Stimulated activated CD4-positive, alpha-beta T cell treated with anti-CD3 and anti-CD28 coated beads, Interleukin-1b, Interleukin-23, amount 100 ng/mL, for 1 hour (primary cell): ENCODE measurements at places on chromosomes 7 and 10.
A peak's percentile ranks its signal among the peaks of the same experiment; 100 is the strongest.

DNA sequence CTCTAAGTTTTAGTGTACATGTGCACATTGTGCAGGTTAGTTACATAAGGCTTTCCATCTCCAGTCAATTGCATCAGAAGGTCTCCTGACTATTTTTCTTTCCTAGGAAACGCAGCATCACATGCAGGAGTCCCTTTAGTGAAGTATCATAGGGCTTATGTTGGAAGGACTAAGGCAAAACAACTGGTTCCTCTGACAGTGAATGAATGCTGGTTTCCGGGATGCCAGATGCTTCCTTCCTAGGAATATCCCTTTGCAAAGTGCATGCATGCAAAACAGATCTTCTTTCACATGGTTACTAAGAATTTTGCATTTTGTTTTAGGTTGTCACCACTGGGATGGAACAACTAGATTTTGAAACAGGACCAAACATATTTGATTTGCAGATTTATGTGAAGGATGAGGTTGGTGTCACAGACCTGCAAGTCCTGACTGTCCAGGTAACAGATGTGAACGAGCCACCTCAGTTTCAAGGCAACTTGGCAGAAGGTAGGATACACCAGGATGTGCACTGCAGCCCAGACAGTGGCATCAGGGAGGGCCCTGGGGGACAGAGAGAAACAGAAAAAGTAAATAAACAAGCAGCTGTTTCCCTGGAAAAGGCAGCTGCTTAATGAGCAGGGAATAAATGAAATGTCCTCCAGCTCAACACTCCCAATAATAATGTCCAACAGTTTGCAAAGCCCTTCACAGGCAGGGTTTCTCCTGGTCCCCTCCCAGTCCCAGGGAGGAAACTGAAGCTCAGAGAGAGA lies 17.8 kb downstream of the CDHR3 start:
- DNase-seq: no peak

DNA sequence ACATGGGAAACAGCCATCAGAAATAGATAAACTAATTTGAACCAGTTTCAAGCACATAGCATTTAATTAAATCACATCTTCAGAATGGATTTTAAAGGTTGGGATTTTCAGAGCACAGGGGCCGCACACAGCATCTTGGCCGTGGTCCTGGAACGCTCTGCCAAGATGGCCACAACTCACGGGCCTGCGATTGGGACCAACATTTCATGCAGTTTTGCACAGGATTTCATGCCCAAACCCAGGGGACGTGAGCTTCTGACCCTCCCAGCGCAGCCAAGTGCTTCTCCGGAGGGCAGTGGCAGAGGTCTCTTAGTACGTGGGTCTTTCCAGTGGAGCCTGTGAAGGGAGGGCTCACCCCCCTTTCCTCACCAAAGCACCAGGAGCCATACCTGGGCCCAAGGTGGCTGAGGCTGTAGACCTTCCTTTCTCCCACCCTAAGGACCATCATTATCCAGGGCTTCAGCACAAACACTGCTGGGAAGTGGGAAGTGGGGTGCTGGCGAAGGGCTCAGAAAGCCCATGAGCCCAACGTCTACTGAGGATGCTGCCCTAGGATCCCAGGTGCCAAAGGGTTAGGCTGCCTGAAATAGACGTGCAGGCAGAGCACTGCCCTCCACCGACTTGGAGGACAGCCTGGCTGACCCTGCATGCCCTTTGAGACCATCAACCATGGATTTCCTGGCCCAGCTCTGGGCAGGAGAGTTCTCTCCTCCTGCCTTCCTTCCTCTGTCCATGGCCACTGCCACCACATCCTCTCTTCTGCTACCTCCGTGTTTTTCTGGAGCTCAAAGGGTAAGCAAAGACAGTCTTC lies 611.2 kb upstream of the MGMT start:
- no peak for DNase-seq

- no peak for DNase-seq
Measured at GRCh38 chr10:28644647-28645046, 32.7 kb upstream of the BAMBI start.

DNA sequence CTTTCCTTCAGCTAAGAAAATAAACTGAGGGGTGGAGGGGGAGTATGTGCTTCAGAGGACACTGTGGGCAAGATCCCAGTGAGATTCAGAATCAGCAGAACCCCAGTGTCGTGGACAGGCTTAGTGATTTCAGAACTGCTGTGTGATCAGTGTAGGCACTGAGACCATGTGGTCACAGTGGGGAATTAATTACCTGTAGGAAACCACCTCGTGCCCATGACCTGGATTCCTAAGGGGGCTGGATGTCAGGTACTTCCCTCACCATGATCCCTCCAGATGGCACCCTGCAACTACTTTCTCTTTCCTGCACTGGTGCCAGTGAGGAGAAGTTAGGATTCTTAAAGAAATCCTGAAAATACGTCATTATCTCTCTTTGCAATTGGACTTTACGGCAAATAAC lies 64.4 kb downstream of the HBP1 start:
- DNase-seq: no peak

DNA sequence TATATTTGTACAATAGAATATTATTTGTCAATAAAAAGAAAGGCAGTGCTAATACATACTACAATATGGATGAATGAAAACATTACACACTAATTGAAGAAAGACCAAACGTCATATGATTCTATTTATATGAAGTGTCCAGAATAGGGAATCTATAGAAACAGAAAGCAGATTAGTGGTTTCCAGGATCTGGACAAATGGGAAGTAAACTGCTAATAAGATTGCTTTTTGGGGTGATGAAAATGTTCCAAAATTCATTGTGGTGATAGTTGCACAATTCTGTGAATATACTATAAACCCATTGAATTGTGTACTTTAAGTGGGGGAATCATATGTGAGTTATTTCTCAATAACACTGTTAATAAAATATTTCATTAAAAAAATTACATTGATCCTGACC lies 78.2 kb upstream of the IFRD1 start:
- DNase-seq: no peak

- peak; percentile 46 for DNase-seq
Measured at GRCh38 chr7:130896898-130897514, 163.0 kb upstream of the KLF14 start.

GRCh38 chr7:37409461-37409860 lies 39.2 kb downstream of the ELMO1 start:
- no peak for DNase-seq

- no peak for DNase-seq
Measured at GRCh38 chr7:157668884-157669767, 332.3 kb downstream of the DNAJB6 start.

GRCh38 chr7:2038931-2039728 lies 193.6 kb downstream of the MAD1L1 start:
- no peak for DNase-seq

DNA sequence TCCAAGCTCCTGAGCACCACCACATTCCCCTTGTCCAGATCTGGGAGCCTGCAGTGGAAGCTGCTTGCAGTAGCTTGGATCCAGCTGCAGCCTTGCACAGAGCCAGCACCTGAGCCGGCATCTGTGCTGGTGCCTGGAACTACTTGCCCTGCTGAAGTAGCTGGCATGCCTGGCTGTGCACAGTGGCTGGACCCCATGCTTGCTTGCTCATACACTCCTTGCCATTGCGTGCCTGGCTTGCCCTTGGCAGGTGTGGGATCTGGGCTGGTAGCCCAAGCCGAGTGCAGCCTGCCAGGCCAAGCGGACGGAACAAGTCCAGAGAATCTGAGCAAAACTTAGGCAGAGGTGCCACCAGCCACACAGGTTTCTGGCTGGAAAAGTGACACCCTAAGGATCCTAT lies 759.9 kb downstream of the IPMK start:
- no peak for DNase-seq

DNA sequence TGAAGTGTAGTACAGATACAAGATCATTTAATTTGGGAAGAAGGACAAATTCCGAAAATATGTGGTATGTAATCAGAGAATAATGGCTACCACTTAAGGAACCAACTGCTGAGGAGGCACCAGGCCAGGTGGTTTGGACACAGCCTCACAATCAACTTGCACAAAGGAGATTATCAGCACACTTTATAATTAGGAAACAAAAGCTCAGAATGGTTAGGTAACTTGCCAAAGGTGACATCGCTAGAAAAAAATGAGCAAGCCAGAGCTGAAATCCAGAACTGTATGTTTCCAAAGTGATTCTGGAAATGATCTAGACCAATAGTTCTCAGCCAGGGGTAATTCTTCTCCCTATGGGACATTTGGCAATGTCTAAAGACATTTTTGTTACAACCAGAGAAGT lies 36.6 kb downstream of the ERCC6 start:
- DNase-seq: no peak

DNA sequence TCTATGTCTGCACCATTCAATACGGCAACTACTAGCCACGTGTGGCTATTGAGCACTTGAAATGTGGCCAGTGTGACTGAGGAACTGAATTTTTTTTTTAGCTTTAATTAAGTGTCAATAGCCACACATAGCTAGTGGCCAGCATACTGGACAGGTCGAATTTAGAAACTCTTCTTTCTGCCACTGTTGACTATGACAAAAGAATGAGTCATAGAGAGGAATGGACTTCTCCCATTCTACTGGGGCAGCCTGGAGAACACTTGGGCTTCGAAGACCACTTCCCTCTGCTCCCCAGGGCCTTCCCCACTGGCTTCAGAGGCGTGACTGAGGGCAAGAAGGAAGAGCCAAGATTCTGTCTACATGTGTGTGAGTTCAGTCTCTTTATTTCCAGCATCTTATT lies 137.5 kb downstream of the SNX10 start:
- DNase-seq: no peak

DNA sequence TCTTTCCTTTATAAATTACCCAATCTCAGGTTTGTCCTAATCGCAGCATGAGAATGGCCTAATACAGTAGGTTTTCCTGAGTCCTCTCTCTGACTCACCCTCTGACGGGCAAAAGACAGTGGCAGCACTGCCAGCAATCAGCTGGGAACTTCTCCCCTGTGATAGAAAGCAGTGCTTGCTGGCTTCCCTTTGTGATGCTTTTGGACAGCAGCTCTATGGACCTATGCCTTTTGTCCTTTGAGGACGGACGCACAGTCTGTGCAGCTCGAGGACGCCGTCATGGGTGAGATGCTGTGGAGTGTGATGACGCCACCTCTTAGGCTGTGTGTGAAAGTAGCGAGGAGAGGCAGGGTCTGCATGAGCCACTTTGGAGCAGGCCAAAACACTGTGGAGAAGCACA lies 68.8 kb downstream of the KIAA1217 start:
- DNase-seq: no peak

DNA sequence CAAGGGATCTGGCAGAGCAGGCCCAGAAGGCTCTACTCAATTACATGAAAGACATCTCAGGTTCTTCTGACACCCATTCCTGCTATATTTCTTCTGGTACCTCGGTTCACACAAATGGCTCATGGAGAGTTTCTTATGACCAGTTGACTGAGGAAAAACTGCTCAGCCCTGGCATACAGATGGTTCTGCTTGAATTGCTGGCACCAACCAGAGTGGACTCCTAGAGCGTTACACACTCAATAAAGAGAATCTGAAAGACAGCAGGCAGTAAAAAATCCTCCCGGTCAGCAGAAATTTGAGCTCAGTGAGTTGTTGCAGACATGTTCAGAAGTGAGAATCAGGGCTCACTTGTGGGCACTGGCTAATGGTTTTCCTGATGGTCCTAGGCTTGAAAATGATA lies 434.4 kb downstream of the TCERG1L start:
- no peak for DNase-seq

DNA sequence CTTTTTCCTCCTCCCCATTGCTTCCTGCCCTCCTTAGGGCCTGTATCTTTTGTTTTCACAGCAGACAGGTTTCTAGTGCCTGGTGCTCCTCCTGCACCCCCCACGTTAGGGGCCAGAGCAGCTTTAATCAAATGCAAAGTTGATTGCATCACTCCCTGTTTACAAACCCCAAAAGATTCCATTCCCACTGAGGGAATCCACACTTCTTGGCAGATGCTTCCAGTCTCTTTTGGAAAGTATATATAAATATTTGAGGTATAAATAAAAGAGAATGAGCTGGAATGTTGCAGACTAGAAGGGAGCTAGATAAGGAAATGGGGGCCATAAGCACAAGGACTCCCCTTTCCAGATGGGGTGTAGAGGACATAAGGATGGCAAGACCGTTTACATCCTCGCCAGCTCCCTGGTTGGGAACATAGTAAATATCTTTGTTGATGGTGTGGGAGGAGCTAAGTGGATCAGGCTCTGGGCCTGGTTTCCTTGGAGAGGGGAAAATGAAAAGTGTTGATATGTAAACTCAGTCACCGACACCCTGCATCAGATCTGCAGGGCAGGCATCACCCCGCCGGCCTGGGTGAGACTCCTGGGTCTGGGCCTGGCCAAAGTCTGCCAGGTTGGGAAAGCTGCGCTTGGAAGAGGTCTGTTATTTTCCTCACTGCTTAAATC lies 6.2 kb downstream of the RARRES2 start:
- no peak for DNase-seq

DNA sequence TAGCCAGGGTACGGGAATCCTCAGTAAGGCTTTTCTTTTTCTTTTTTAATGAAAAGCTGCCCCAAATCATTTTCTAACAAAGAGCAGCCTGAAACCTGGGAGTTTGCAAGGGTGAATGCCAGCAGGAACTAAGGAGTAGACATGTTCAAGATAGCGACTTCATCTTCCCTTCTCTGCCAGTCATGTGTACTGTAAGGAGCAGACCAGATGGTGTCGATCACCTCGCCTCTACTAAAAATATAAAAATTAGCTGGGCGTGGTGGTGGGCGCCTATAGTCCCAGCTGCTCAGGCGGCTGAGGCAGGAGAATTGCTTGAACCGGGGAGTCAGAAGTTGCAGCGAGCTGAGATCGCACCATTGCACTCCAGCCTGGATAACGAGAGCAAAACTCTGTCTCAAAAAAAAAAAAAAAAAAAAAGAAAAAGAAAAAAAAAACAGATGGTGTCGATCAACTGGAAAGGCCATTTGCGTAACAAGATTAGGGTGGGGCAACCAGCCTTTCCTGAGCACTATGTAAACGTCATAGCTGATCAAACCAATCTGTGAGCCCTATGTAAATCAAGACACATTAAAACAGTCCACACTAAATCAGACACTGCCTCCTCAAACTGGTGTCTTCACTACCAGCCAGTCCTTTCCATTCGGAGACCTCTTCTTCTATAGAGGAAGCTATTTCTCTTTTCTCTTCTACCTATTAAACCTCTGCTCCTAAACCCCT lies 33.8 kb downstream of the NOLC1 start:
- DNase-seq: no peak

DNA sequence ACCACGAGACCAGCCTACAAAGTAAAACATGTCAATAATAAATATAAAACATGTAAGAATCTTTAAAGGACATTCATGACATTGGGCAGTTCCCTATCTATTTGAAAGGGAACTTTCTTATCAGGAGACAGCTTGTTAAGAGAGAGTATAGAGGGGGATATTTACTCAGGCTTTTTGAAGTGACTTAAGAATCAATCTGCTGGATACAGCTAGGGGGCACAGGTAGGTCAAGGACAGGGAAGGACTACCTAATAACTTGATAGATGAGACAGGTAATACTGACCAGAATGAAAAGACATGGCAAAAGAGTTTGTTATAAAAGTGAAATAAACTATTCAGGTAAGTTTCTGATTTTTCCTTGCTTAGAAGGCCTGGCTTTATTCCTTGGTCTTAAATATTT lies 21.8 kb upstream of the LRRD1 start:
- DNase-seq: no peak
